ENCODE measurements at places on chromosomes 2 and 18.

DNA sequence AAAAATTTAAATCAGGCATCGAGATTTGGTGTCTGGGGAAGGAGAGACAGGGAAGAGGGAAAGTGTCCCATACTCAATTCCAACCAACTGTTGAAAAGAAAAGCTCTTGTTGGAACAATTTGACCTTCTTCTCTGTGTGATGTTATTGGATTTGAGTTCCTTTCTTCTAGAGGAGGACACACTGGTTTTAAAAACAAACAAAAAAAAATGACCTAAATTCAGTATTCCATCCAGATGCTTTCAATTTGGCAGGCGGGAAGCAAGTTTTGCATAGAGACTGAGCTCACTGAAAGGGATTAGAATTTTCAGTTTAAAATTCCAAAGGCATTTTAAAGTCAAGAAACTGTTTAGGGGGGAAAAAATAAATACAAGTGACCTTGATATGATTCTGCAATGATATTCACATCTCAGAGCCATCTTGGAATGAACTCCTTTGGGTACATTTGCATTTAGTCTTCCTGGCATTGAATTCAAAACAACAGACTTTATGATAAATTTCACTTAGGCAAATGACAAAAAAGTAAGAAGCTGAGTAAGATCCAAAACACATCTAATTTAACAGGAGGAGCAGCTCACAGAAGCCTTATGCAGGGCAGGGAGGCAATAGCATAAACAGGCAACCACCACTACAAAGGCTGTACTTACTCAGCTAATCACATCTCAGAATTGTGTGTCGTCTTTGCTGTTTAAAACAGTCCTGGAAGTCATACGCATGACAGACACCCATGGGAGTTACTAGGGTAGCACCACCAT is 126.8 kb downstream of the CDH20 start:
- DNase-seq = peak; percentile 72

- DNase-seq = no peak
Measured at GRCh38 chr2:16861111-16861510, 195.5 kb upstream of the CYRIA start.

DNA sequence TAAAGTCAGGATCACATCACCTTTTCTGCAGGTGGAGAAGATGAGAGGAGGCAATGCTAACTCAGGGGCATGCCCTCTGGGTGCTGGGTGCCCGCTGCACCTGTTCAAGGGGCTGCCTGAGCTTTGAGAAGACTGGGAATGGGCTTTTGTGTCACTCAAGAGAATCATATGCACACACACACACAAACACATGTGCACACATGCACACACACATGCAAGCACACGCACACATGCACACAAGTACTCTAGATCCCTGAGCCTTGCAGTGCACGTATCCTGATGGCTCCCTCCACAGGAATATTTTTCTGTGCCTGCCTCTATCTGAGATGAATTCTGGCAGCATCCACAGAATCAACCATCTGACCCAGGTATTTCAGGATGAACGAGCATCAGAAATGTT is 110.0 kb upstream of the TEX51 start:
- DNase-seq = no peak

- no peak for DNase-seq
Measured at GRCh38 chr2:105674859-105675541, 69.7 kb upstream of the NCK2 start.

DNA sequence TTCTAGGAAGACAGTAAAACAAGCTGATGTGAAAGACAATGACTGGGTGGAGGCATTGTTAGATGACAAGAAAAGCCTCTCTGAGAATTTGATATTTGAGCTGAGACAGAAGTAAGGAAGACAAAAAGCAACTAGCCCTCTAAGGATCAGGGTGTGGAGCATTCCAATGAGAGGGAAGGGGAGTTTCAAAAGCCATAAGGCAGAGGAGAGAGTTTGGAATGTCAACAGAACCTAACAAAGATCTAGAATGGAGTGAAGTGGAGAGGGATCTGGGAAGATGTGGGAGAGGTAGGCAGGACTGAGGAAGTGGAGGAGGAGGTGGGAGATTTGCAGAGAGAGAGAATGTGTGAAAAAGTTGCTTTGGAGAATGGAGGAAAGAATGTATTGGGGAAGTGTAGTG is 17.3 kb upstream of the ASXL2 start:
- DNase-seq = no peak

DNA sequence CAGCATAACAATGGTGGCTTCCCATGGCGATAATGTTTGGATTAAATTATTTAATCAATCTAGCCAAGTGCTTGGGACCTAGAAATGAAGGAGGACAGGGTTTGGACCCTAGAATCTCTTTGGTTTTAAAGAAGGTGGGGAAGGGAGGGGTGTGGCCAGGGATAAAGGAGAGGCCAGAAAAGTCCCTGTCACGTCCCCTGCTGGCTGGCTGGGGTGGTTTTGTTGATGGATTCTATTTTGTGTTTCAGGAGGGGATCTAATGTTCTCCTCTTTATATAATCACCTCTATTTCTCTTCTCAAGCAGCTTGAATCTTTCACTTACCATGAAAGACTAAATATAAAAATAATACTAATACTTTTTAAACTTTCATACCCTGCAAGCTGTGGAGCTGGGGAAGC is 52.6 kb upstream of the GALR1 start:
- DNase-seq = no peak

DNA sequence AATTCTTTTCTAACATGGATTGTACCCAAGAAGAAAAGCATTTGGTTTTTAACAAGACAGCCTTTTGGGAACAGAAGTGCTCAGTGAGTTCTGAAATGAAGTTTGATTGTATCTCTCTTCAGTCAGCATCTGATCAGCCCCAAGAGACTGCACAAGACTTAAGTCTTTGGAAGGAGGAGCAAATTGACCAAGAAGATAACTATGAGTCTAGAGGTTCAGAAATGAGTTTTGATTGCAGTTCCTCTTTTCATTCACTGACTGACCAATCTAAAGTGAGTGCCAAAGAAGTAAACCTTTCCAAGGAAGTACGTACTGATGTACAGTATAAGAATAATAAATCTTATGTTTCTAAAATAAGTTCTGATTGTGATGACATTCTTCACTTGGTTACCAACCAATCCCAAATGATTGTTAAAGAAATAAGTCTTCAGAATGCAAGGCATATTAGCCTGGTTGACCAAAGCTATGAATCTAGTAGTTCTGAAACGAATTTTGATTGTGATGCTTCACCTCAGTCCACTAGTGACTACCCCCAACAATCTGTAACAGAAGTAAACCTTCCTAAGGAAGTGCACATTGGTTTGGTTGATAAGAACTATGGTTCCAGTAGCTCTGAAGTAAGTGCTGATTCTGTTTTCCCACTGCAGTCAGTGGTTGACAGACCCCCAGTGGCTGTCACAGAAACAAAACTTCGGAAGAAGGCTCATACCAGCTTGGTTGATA is 31.2 kb downstream of the ZDBF2 start:
- no peak for DNase-seq

DNA sequence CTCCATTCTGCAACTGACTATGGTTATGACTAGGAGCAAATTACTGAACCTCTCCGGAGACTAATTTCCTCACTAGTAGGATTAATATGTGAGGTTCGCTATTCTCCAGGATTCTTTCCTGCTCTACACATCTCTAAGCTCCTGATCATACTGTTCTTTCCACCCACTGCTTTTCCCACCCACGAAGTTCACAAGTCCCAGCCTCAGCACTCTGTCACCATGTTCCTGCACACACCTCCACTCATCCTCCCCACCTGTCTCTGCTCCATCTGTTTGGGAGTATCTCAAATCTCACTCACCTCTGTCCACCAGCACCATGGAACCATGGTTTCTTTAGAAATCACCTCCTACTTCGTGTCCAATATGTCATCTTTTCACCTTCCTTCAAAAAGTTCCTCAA is 185.3 kb downstream of the LRATD1 start:
- DNase-seq = no peak

- no peak for DNase-seq
Measured at GRCh38 chr18:24052053-24052452, 37.5 kb downstream of the TTC39C start.

All from adipocyte (in vitro differentiated cells).